Fibroblast of skin of left biceps (primary cell): ENCODE measurements at places on chromosomes 1 and 21.

- DNase-seq = no peak
These were observed 106.1 kb downstream of the SIM2 start for GRCh38 chr21:36804874-36805611.

DNA sequence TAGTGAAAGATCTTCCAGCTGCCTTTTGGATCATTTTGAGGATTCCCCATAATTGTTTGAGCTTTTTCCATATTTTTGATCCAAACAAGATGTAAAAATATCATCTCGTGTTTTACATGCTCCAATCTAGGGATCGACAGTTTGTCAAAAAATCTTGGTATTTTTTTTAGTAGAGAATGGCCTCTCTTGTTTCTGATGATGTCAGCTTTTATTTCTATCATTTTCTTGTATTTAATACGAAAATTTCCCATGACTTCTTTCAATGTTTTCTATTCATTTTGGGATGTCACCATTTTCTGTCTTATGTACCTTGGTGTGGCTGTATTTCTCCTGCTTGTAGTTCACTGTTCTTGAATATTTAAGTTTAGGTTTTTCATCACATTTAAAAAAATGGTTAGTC lies 812.0 kb upstream of the NCAM2 start:
- no peak for DNase-seq

DNA sequence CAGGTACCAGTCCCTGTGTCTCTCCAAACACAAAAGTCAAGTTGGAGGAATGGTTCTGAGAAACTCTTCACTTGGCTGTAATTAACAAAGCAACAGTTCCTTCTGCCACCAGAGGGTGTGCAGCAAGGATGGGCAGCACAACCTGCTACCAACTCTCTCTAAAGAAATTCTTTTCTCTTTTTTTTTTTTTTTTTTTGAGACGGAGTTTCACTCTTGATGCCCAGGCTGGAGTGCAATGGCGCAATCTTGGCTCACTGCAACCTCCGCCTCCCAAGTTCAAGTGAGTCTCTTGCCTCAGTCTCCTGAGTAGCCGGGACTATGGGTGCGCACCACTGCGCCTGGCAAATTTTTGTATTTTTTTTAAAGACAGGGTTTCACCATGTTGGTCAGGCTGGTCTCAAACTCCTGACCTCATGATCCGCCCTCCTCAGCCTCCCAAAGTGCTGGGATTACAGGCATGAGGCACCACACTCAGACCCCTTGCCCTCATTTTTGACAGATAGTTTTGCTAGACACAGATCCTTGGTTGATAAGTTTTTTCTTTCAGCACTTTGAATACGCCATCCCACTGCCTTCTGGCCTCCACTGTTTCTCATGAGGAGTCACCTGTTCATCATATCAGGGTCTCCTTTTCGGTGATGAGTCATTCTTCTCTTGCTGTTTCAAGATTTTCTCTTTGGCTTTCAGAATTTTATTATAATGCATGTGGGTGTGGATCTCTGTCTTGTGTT lies 12.1 kb upstream of the DEGS1 start:
- DNase-seq = no peak

GRCh38 chr1:219506473-219506899 lies 106.4 kb downstream of the ZC3H11B start:
- DNase-seq = no peak

GRCh38 chr1:185229981-185230380 lies 73.0 kb downstream of the SWT1 start:
- no peak for DNase-seq

DNA sequence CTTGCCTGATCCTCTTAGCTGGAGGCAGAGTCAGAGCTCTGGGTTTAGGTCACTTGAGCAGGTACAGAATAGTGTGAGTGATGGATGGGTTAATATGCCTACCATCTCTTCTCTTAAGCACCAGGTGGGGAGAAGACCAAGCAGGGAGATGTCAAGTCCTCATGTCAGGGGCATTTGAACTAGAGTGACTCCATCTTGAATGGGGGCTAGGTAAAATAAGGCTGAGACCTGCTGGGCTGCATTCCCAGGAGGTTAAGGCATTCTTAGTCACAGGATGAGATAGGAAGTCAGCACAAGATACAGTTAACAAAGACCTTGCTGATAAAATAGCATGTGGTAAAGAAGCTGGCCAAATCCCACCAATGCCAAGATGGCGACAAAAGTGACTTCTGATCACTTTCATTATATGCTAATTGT lies 77.4 kb upstream of the BTG3 start:
- no peak for DNase-seq

GRCh38 chr1:43427941-43428340 lies 25.8 kb downstream of the HYI start:
- no peak for DNase-seq

GRCh38 chr1:90723590-90724108 lies 6.5 kb upstream of the BARHL2 start:
- DNase-seq = no peak

- DNase-seq = no peak
These were observed 19.8 kb downstream of the PRAMEF11 start for GRCh38 chr1:12811409-12811784.

DNA sequence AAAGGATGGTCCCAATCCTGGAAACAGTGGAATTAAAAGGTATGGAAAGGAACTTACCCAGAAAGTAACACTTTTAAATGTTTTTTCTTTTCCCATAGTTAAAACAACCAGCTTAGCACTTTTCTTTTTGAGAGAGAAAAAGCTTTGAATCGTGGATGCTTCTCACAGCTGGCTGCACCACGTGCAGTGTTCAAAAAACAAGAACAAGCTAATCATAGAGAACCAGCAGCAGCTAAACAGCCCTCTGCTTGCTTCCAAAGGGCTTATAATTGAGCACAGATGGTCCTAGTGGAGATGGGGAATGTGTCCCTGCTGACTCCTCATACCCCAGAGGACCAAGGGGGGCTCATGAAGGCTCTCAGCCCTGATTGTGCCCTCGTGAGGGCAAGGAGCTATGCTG lies 26.4 kb downstream of the UTP25 start:
- DNase-seq = no peak
